ENCODE measurements at places on chromosomes 1 and 21.

DNA sequence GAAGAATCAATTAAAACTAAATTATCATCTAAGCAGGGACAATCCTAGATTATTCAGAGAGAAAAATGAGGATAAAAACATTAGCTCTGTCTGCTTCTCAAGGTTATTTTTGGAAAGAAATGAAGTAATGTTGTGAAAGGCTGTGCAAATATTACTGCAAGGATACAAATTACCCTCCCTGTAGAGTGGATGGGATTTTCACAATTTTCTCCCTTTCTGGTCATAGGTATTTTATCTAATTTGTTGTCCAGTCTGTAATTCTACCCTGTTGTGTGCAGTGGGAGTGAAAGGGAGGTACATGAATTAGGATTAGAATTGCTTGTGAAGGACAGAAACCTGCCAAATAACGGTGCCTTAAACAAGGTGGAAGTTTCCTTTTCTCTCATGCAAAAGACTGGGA is 54.7 kb downstream of the MAP3K7CL start:
- no peak overlapping the region for H3K4me3 ChIP-seq
- no peaks in the 10 kb centered on the region for H3K36me3 ChIP-seq
- no peak overlapping the region for H3K27ac ChIP-seq
- H3K27me3 ChIP-seq = peaks cover 55% of the 10 kb centered on the region
- H3K4me1 ChIP-seq = peaks cover 21% of the 10 kb centered on the region
- DNase-seq = no peak

- no peaks in the 10 kb centered on the region for H3K36me3 ChIP-seq
- no peak overlapping the region for H3K4me3 ChIP-seq
- H3K27ac ChIP-seq = no peak overlapping the region
- no peak for DNase-seq
Measured at GRCh38 chr1:226410958-226411357, 3.1 kb upstream of the PARP1 start.

DNA sequence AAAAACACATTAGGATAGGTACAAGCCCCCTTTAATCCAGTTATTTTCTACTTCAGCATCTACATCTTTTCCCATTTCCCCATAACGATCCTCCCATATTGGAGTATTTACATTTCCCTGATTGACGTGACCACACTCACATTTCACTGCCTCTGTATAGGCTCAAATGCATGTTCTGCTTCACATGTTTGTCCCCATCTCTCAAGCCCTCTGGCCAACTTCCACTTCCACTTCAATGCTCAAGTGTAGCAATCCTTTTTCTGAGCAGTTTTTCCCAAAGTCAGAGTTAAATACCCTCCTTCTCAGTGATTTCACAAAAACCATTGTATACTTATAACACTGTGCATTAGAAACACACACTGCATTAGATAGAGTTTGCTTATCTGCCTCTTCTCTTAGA is 61.8 kb upstream of the TTLL7 start:
- H3K4me1 ChIP-seq = no peaks in the 10 kb centered on the region
- peaks cover 7% of the 10 kb centered on the region for H3K27me3 ChIP-seq
- 0 out of 2 replicates have a peak, but pooled peaks cover 3% of the 10 kb centered on the region for H3K36me3 ChIP-seq
- no peak overlapping the region for H3K27ac ChIP-seq
- no peak for DNase-seq

- H3K4me3 ChIP-seq = peak overlapping the region; percentile 75
- H3K4me1 ChIP-seq = peaks cover 38% of the 10 kb centered on the region
- H3K36me3 ChIP-seq = no peaks in the 10 kb centered on the region
- no peak for DNase-seq
- H3K27ac ChIP-seq = no peak overlapping the region
Measured at GRCh38 chr1:40664167-40664537, 1.3 kb downstream of the RIMS3 start.

DNA sequence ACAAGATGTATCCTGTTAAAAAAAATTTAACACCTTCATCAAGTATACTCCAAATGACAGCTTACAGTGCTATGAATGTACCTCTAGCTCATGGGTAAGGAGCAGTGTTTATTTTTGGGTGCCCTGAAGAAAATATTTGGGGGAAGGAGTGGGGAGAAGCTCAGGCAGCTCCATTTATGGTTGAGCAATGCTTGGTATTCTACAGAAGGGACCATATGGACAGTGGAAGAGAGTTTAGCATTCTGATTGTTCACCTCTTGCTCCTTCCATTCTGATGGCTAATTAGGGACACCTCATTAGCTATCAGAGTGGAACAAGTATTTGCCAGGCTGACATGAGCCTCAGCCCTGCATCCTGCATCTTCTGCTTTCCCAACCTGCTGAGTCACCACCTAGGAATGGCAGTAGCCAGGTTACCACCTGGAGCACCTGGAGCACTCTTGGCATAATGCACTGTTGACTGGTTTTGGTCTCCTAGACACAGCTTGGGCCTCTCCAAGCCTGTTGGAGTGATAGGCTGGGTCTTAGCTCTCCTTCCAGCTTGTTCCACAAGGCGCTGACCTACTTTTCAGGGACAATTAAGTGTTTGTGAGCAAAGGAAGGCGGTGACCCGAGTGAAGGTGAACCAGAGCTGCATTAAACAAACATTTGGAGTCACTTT is 62.0 kb upstream of the MACF1 start:
- peak; percentile 41 for DNase-seq
- peak overlapping the region; percentile 97 for H3K27ac ChIP-seq
- H3K36me3 ChIP-seq = peaks cover 3% of the 10 kb centered on the region
- no peak overlapping the region for H3K4me3 ChIP-seq

DNA sequence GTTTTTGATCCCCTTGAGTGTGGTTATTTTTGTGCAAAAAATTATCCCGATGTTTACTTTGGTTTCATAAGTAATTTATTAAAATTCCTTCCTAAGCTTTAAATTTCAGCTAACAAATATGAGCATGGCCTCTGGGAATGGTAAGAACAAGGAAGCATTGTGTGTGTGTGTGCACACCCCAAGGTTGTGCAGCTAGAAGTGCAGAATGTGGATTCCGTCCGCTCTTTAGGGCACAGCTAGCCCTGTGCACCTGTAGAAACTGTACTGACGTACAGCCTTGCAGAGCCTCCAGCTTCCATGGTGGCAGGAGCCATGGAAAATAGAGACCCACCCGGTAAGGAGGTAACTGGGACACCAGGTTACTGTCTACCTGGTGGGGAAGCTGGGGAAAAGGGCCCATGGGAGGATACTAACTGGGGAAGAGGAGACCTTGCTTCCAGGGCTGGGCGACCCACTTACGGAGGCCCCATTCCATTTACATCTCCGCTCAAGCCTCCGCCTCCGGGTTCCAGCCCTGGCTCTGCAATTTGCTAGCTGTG is 54.7 kb downstream of the B3GALT5 start:
- DNase-seq = no peak
- peaks cover 63% of the 10 kb centered on the region for H3K36me3 ChIP-seq
- no peak overlapping the region for H3K4me3 ChIP-seq
- peaks cover 35% of the 10 kb centered on the region for H3K4me1 ChIP-seq
- H3K27me3 ChIP-seq = no peaks in the 10 kb centered on the region

DNA sequence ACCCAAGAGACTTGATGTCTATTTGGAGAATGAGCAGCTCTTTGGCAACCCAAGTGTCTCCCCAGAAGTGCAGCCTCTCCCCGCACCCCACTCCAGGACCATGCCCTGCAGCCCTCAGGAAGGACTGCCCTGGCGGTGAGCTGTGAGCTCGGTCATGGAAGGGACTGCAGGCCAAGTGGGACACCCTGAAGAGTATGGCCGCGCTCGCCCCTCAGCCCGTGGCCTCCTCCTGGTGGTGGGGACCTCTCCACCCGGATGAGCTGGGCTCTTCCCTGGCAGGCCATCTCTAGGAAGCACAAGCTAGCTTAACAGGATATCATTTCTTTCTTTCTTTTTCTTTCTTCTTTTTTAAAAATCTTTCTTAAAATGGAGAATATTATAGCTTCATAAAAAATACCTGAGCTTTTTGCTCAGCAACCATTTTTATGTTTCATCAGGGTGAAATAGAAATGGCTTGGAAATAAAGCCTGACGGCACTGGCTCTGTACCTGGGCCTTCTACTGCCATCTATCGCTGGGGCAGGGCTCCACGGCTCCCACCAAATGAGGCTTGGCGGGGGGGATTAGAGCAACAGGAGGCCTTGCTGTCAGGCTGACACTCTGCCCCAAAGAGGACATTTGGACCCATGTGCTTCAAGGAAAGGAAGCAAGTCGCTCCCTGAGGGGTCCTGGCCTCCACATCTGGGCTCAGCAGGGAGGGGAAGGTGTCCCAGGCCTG is 296.2 kb upstream of the VAMP3 start:
- no peaks in the 10 kb centered on the region for H3K36me3 ChIP-seq
- no peak overlapping the region for H3K4me3 ChIP-seq
- H3K4me1 ChIP-seq = no peaks in the 10 kb centered on the region
- peak; percentile 51 for DNase-seq
- H3K27ac ChIP-seq = no peak overlapping the region

DNA sequence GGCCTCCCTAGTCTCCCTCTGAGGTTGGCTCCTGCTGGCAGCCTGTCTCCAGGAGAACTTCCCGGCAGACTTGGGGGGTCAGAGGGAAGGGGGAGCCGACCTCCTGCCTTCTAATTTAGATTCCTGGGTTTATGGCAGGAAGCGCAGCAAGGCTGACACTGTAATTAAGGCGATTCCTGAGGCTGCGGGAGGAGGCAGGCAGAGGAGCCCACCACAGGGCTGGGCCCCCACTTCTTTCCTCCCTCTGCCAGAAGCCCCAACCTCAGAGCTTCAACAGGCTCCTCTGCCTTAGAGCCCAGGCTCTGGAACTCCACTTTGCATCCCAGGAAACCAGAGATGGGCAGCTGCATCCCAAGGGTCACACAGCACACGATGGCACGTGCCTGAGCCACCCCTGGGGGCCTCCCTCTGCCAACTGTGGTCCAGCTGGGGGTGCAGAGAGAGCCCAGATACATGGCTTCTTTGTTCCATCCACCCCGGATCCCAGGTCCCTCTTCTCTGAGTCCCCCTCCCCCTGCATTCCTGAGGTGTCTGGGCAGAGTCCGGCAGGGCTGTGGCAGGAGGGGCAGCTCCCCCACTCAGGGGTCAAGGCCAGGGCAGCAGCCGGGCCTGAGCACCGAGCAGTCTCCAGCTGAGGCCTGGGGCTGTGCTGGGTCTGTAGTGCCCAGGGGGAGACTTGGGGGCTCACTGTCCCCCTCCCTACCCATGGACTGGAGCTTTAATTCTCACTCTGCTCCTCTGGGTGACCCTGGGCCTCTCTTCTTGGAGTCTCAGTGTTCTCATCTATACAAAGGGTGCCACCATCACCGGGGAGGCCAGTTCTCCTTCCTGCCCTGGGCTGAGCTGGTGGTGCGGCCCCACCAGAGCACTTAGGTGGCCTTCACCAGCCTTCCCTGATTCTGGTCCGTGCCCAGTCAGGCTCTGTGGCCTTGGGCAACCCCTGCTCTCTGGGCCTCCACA is 39.4 kb upstream of the FAM131C start:
- peaks cover 7% of the 10 kb centered on the region for H3K36me3 ChIP-seq
- no peak overlapping the region for H3K27ac ChIP-seq
- peak; percentile 66 for DNase-seq
- peaks cover 42% of the 10 kb centered on the region for H3K4me1 ChIP-seq
- H3K4me3 ChIP-seq = no peak overlapping the region
- peaks cover 5% of the 10 kb centered on the region for H3K27me3 ChIP-seq

DNA sequence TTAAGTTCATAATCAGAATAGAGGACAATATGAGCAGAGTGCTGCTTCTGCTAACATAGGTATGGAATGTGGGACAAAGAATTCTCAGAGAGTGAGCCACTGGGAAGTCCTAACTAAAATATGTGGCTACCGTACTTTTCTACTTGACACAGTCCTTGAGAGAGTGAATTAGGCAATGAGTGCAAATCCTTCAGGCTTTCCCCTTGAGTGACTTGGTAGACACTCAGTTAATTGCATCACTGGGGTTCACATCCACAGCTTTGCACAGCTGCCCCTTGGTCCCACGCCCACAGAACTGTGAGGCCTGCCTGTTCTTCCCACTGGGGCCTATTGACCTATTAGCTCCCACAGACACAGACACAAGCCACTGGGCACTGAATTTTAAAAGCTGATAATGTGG is 40.5 kb upstream of the PAXBP1 start:
- no peaks in the 10 kb centered on the region for H3K27me3 ChIP-seq
- no peak for DNase-seq
- H3K36me3 ChIP-seq = no peaks in the 10 kb centered on the region
- no peak overlapping the region for H3K27ac ChIP-seq

DNA sequence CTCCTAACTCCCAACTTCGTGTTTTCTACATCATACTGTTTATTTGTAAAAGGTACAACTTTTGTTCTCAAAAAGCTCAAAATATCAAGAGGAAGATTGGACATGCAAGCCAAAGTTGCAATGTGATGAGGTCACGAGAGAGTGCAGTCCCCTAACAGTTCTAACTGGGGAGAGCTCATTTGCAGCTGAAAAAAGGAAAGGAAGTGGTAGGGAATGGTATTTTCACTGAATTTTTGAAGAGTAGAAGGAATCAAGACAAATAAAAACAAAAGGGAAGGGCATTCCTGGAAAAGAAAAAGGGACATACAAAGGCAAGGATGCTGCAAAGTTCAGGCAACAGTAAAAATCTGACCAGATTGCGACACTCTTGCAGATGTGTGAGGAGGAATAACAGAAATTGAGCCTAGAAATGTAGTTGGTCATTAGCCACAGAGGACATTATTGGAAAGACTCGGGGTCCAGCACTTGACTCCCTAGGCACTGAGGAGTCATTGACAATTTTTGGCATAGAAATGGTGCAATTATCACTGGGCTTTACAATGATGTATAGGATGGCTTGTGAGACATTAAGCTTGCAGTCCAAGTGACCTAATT is 67.9 kb downstream of the TBX15 start:
- H3K27me3 ChIP-seq = peaks cover under 1% of the 10 kb centered on the region
- no peaks in the 10 kb centered on the region for H3K36me3 ChIP-seq

GRCh38 chr21:28344985-28345384 is 647.7 kb downstream of the LTN1 start:
- no peaks in the 10 kb centered on the region for H3K4me1 ChIP-seq
- no peak for DNase-seq
- no peak overlapping the region for H3K4me3 ChIP-seq
- no peaks in the 10 kb centered on the region for H3K27me3 ChIP-seq

DNA sequence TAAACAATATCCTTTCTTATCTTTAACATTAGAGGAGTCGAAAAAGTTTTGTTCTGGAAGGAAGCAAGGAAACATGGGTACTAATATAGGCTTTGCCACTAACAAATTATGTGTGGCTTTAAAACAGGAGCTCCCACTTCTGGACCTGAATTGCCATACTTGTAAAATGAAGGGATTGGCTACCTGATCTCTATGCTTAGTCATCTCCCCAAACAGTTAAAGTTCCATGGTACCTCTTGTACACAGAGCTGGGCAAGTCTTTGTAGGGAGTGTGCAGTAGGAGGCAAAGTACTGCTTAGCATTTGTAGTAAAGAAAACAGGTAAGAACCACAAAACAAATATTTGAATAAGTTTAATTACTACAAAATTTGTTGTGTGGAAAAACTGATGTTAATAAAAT is 81.3 kb downstream of the MAST2 start:
- no peak overlapping the region for H3K4me3 ChIP-seq
- H3K27ac ChIP-seq = no peak overlapping the region
- H3K4me1 ChIP-seq = peaks cover 5% of the 10 kb centered on the region
- no peak for DNase-seq
- H3K36me3 ChIP-seq = no peaks in the 10 kb centered on the region
- no peaks in the 10 kb centered on the region for H3K27me3 ChIP-seq
